Lung microvascular endothelial cell (primary cell): ENCODE measurements at places on chromosomes 11 and 22. TPM values are rescaled to one million over a fixed set of nuclear protein-coding genes. Genes with fewer than 3 reads are reported as not detected.

DNA sequence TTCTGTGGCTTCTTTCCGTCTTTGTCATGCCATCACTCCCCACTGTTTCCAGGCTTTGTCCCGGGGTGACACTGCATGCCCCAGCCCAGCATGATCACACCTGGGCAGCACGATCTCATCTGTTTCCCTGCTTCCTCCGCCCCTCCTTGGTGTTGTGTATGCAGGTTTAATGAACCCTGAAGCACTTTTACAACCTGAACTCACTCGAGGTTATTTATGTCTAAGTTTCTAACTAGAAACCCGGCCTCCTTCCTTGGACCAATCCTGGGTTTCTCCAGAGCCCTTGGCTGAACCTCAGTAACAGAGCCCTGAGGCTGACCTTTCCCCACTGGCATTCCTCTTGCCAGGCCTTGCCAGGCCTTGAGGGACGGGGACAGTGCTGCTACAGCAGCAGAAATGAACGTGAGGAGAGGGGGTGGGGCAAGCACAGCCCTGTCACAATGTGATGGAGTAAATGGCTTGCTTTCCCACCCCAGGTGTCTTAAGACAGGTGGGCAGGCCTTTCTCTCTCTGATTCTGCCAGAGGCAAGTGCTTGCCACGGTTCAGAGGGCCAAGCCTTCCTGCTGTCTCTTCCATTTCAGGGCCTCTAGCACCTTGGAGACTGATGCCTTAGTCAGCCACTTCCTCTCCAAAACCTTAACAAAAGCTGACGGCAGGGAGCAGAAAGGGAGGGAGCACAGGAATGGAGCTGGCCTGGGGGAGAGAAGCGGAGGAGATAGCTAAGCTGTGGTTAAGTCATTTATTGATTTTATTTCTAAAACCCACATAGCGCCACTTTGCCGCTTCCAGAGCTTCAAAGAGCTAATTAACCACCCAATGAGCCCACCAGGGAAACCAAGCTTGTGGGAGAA is 3.1 kb upstream of the PYGM start:
- DNase-seq: no peak

DNA sequence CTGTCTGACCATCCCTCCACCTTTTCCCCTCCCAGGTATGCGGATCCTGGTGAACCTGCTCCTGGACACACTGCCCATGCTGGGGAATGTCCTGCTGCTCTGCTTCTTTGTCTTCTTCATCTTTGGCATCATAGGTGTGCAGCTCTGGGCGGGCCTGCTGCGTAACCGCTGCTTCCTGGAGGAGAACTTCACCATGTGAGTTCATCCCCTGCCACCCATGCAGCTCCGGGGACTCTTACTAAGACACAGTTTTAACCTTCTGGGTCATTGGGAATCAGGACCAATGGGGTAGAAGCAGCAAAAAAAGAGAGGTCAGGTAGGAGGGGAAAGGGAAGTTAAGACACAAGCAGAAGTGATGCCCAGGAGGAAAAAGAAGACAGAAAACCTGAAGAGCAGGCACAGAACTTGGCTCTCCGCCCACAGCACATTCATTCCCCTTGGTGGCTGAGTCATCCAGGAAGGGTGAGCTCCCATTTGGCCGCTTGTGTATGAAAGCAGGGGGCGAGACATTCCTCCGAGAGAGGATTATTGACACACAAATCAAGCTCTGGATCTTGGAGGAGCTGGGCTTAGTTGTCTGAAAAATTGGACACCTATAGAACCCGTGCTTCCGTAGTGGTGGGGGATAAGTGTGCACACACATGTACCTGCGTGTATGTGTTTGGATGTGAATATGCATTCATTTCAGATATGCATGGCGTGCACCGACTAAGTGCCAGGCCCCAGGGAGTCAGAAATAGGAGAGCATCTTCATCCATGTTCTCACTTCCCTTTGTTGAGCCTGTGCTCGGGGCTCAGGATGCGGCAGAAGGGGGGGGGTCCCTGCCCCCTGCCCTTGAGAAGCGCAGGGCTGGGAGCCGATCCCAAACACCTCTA is 64.2 kb downstream of the CACNA1I start:
- peak; percentile 70 for DNase-seq

- DNase-seq: no peak
These were observed 1.5 kb downstream of the LTBP3 start for GRCh38 chr11:65556470-65557279.

- no peak for DNase-seq
These were observed 119.6 kb downstream of the DYNC2H1 start for GRCh38 chr11:103228807-103229206.

GRCh38 chr11:416757-417621 is 2.2 kb upstream of the SIGIRR start:
- DNase-seq: peak; percentile 45

DNA sequence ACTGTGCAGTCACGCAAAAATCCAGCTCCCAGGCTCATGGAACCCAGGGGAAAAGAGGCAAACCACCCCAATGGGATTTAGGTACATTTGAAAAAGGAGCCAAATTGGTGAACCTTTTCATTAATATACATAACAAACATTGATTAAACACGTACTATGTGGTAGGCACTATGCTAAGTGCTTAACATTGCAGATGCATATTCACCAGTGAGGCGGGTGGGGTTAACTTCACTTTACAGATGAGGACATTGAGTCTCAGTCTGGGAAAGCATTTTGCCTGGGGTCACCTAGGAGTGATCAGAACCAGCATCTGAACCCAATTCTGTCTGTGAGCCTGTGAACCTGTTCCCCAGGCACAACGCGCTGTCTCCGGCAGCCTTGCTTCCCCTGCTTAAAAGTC is 146.3 kb downstream of the COMMD9 start:
- DNase-seq: no peak

GRCh38 chr22:45731798-45732495 is 60.3 kb downstream of the ATXN10 start:
- DNase-seq: peak; percentile 28

- DNase-seq: no peak
These were observed 2.0 kb upstream of the ANKRD42 start for GRCh38 chr11:83191491-83191890.

DNA sequence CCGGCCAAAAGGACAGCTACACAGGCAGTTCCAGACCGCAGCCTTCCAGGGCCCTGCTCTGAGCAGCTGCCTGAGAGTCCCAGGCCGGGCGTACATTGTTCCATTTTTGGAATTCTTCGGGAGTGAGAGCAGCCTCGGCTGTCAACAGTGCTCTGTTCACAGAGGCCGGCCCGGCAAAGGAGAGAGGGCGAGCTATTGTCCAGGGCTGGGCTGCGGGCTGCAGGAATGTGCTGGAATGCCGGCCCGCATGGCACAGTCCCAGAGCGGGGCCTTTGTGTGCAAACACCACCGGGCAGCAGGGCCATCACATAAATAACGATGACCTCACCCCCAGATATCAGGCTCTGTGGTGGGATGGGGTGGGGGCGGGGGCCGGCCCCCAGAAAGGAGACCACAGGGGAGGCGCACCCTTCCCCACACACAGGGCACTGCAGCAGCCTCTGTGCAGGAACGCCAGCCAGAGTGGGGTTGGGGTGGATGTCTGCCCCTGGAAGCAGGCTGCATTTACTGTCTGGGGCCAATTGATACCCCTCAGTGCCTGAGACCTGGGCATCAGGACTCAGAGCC is 15.8 kb downstream of the LINC01488 start:
- peak; percentile 94 for DNase-seq

GRCh38 chr11:134742224-134742612 is 330.2 kb upstream of the B3GAT1 start:
- no peak for DNase-seq

DNA sequence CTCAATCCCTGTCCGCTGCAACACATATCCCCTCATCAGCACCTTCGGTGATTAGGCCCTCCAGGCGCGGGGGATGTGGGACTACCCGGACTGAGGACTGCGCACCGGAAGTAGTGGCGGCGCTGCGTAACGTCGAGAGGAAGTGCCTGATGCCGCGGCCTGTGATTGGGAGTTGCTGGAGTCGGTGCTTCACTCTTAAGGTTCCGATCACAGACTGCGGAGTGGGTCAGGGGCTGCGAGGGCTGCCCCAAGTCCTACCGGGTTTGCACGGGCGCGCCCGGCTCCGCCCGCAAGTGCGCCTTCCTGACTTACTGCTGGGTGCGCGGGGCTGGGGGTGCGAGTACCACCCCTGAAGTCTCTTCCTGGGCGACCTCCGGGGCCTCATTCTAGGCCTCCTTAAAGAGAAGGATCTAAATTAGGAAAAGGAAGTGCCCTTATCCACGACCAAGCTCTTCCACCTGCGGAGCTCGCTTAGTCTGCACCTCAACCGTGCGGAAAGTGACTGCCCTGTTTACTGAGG is at the start of gene ALKBH3:
Gene ALKBH3, plus strand, starts transcription at position 192 of the 520 bp plus-strand sequence. CDS start 1,822 bp downstream, outside the sequence.
- DNase-seq: peak; percentile 97

GRCh38 chr22:45879552-45879949 is 97.4 kb downstream of the WNT7B start:
- DNase-seq: no peak

DNA sequence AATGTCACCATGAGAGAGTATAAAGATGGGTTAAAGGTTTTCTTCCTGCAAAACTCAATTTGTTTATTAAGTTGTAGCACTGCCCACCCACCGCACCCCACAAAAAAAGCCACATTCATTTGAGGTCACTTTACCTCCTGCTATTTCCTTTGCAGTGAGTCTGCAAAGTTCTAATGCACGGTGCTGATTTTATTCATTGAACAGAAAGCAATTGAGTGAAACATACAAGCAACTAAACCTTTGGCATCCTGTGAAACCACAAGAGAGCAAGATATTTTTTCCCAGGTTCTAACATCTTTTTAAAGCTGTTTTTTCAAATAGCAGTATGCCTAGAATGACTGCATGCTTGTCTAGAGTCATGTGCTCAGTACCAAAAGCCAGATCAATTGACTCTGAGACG is 39.0 kb downstream of the RRAS2 start:
- no peak for DNase-seq

Gene LDHA
- total RNA-seq: 207 and 243 TPM in 2 replicates

Gene MPPED2
- 0.20 and 0.22 TPM in 2 replicates for total RNA-seq

Gene EHF
- not detected in 2 replicates for total RNA-seq
